ENCODE measurements at places on chromosomes 1 and 21.

GRCh38 chr1:47562147-47562546, 124.3 kb downstream of the FOXD2 start:
- no peak for DNase-seq

- DNase-seq = no peak
These were observed 46.2 kb downstream of the GALNT2 start for GRCh38 chr1:230113235-230113592.

- no peak for DNase-seq
These were observed 3.8 kb downstream of the HMGB4 start for GRCh38 chr1:33867684-33868083.

DNA sequence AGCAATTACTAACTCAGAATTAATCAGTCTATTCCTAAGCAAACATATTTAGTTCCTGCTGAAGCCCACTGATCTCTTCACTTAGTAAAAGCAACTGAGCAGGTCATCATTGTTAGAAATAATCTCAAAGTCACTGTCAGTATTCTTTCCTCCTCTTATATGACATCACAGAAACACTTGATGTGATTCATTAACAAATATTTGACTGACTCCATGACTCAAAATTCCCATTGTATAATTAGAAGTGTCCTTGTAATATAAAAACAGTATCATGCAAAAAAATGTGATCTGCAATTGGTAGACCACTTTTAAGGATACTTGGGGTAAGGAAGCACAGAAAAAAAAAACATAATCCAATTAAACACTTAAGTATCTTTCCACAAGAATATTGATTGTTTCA, 194.4 kb downstream of the DPYD start:
- DNase-seq = no peak

DNA sequence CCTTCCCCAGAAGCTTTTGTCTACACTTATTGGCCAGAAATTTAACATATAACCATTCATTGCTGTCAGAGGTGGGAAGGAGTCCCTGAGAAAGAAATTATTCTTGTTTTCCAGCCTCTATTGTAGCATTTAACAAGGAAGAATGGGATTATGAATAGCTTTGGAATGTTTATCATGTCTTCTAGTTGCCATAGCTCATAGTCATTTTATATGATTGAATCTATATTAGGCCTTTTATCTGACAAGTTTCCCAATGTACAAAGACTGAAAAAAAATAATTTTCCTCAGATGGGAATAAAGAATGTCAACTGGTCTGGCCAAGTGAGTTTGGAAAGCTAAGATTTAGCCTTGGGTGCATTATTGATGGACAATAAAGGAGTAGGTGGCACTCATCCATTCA, 28.3 kb downstream of the PTPRC start:
- no peak for DNase-seq

- DNase-seq = no peak
These were observed 90.3 kb downstream of the WLS start for GRCh38 chr1:68142036-68142435.

- DNase-seq = no peak
These were observed 12.7 kb upstream of the LYPLAL1 start for GRCh38 chr1:219160967-219161366.

GRCh38 chr1:110982320-110982719, 18.6 kb upstream of the LRIF1 start:
- DNase-seq = no peak

GRCh38 chr1:180230791-180231505, 884 bp downstream of the LHX4 start:
- peak; percentile 9 for DNase-seq

DNA sequence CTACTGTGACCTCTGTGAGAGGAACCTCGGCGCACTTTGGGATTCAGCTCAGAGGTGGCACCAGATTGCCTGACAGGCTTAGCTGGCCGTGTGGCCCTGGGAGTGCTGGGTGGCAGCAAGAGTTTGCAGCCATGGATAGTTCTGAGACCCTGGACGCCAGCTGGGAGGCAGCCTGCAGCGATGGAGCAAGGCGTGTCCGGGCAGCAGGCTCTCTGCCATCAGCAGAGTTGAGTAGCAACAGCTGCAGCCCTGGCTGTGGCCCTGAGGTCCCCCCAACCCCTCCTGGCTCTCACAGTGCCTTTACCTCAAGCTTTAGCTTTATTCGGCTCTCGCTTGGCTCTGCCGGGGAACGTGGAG, 67.5 kb downstream of the DISC1 start:
- no peak for DNase-seq

GRCh38 chr21:29238053-29238966, 60.4 kb upstream of the BACH1 start:
- no peak for DNase-seq

GRCh38 chr21:35178827-35179226, 129.7 kb upstream of the RUNX1 start:
- no peak for DNase-seq

DNA sequence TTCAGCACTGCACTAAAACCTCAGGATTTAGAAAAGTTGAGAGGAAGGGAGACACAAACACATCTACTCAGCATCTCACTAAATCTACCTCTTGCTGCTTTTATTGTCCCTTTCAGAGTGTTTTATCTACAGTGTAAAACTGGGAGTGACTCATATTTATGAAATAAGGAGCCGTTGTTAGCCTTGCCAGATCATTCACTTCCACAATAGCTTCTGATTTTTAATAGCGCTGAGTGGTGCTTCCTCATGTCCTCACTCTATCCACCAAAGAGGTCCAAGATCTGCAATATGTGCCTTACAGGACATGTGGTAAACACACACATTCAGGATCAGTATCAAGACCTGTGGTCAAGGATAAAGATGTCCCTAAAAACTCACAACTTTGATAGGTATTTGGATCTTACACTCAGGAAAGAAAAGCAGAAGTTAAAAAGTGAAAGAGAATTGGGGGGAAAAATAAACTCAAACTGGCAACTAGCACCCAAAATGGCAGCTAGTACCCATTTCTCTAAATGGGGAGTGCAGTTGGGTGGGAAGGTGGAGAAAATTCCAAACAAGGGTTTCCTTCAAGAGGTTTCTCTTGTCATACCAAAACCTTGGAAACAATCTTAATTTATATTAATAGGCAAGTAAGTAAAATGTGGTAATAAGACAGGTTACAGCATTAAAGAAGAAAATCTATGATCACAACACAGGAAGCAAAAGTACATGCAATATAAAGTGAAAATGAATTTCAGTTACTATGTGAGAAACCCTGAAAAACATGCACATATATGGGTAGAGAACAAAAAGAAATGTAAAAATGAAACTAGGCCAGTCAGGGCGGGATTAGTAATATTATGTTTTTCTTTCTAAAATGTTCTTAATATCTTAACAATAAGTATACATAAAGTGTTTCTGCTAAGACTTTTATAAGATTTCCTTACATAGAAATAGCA, 15.9 kb downstream of the DUSP10 start:
- DNase-seq = no peak

GRCh38 chr1:91541918-91542533, 41.4 kb downstream of the CDC7 start:
- no peak for DNase-seq

DNA sequence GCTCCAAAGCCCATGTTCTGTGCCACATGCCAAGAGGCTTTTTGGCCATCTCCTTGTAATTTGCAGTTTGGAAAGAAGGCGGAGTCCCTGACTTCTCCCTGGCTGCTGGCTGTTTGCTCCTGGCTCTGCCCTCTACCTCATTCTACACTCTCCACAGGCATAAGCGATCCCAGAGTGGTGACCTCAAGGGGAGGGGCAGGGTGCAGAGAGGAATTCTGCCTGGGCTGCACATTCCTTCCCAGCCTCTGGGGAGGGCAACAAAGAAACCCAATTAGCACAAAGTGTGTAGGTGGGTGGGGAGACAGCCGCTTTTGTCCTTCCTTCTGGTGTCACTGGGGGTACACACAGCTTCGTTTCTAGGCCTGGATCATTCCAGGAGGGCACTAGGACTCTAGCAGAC, 95.3 kb downstream of the HIVEP3 start:
- no peak for DNase-seq

DNA sequence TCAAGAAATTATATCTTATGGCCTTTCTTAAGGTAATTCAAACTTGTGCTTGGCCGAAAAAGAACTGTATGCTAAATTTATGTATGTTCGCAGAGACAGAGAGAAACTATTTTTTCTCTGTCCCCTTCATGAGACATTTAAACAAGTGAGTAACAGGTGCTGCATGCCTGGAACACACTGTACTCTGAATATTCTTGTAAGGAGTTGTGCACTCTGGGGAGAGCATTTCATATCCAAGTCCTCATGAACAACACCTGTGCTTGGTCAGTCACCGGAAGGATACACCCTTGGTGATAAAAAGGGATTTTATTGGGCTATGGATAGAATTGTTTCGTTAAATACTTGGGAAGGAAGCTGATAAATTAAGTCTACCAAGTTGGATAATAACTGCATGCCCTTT, 220.8 kb upstream of the NRIP1 start:
- DNase-seq = no peak

- no peak for DNase-seq
These were observed 9.9 kb downstream of the ARHGEF10L start for GRCh38 chr1:17549384-17549783.

GRCh38 chr21:25126564-25126963, 480.7 kb downstream of the MRPL39 start:
- DNase-seq = no peak

GRCh38 chr21:42026082-42026435, 15.9 kb upstream of the ZBTB21 start:
- DNase-seq = no peak

- no peak for DNase-seq
These were observed 126.0 kb upstream of the UBE2U start for GRCh38 chr1:64077281-64077940.

DNA sequence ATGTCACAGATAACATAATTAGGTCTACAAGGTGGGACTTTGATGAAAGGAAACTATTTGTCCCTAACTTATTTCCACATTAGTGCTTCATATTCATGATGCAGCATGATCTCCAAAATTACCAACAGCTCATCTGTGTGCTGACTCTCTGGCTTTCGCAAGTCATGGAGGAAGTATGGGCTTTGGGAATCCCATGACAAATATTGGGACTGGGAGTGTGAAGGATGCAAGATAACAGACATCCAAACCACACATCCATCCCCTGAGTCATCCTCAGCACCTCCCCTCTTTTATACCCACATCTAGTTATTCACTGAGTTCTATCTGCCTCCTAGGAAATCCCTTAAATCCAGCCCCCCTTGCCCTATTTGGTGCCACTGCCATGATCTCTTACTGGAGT, 102.8 kb upstream of the COL24A1 start:
- no peak for DNase-seq

- DNase-seq = no peak
These were observed 4.3 kb downstream of the ZNF326 start for GRCh38 chr1:89999208-89999607.

DNA sequence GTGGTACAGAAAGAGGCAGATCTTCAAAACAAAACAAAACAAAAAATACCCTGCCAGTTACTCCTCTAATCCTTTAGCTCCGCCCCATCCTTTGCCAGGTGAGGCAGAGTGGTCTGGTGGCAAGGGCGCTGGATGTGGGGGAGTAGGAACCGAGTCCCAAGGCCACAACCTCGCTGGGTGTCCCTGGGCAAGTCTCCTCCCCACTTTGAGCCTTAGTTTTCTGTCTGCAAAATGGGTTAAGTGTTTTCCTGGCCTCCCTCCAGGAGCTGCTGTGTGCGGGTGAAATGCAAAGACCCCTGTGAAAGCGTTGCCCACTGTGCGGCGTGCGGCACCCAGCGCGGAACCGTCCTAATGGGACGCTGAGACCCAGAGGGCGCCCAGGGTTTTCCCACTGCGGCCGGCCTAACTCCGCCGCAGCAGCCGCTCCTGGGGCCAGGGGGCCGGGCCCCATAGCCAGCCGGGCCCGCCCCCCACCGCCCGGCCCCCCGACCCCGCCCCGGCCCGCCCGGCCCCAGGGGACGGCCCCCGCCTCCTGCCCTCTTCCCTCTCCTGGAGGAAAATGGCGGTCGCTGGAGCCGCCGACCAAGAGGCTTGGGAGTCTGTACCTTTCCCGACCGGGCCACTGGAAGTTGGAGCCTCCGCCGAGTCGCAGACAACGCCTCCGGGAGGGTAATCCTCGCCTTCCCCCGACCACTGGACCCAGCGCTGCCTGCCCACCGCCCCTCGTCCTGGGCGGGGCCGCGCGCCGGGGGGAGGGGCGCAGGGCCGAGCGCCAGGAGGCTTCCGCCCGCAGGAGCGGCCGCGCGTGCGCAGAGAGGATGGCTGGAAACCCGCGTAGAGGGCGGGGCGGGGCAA, at the start of the genes ERMAP and SVBP:
Gene ERMAP, plus strand, starts transcription at position 538 of the 855 bp plus-strand sequence. CDS start 13,327 bp downstream, outside the sequence.
Gene SVBP, minus strand, starts transcription at position 813 of the 855 bp plus-strand sequence. CDS start 853 bp downstream, outside the sequence.
- peak; percentile 58 for DNase-seq

- DNase-seq = peak; percentile 64
These were observed 5.1 kb upstream of the LAMTOR5 start for GRCh38 chr1:110412576-110412975.

DNA sequence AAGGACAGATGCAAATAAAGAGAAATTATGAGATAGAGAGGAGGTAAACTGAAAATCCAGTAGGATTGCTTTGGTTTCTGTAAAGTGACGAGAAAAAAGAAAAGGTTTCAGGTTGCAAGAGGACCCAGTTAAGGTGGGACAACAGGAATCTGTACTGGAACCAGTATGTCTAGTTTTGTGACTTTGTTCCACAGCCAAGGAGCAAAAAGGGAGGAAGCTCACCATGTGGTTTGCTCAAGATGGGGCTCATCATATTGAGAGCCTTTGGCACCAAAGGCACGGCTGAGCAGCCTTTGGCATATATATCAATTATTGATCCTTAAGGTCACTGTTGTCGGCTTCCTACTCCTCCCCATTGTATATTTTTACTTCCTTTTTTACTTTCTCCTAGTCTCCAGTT, 1.8 kb upstream of the ZDHHC18 start:
- no peak for DNase-seq

DNA sequence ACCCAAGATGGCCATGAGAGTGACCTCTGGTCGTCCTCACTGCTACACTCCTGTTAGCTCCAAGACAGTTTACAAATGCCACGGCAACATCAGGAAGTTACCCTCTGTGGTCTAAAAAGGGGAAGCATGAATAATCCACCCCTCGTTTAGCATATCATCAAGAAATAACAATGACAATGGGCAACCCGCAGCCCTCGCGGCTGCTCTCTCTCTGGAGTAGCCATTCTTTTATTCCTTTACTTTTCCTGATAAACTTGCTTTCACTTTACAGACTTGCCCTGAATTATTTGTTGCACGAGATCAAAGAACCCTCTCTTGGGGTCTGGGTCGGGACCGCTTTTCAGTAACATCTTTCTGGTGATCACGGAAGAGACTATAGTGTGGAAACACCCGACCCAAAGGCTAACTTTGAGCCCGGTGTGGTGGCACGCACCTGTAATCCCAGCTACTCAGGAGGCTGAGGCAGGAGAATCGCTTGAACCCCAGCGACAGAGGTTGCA, 19.8 kb upstream of the COX20 start:
- no peak for DNase-seq

DNA sequence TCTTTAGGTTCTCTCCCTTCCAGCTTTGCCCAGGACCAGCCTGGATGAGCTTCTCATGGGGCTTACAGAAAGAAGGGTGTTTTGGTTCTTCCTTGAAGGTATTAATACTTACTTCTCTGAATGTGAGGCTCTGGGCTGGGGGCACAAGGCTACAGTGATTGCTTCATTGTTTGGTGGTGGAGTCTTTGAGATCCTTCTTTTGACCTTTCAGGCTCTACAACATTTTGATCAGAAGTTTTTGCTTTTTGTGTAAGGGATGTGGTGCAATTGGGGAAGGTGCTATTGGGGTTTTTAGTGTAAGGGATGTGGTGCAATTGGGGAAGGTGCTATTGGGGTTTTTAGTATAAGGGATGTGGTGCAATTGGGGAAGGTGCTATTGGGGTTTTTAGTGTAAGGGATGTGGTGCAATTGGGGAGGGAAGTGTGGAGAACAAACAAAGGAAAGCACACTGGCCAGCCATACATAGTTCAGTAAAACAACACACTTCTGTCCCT, 103.6 kb upstream of the IVNS1ABP start:
- DNase-seq = no peak

- no peak for DNase-seq
These were observed 79.0 kb downstream of the PTPN14 start for GRCh38 chr1:214472364-214472763.

- no peak for DNase-seq
These were observed 144.6 kb downstream of the MAGI3 start for GRCh38 chr1:113534875-113535274.

Data from amniotic stem cell (primary cell).